Activated CD4-positive, alpha-beta T cell treated with anti-CD3 and anti-CD28 coated beads, Interleukin-2, Interleukin-6, amounts not matched to agents 100 ng/mL and 50 ng/mL, durations not matched to agents 16 hours and 8 hours (primary cell): ENCODE measurements at places on chromosomes 4 and X.

- peak; percentile 3 for DNase-seq
Observed at GRCh38 chrX:144335402-144335801, 451.5 kb downstream of the UBE2NL start.

GRCh38 chr4:47839259-47839658, 1.4 kb upstream of the CORIN start:
- peak; percentile 74 for DNase-seq

DNA sequence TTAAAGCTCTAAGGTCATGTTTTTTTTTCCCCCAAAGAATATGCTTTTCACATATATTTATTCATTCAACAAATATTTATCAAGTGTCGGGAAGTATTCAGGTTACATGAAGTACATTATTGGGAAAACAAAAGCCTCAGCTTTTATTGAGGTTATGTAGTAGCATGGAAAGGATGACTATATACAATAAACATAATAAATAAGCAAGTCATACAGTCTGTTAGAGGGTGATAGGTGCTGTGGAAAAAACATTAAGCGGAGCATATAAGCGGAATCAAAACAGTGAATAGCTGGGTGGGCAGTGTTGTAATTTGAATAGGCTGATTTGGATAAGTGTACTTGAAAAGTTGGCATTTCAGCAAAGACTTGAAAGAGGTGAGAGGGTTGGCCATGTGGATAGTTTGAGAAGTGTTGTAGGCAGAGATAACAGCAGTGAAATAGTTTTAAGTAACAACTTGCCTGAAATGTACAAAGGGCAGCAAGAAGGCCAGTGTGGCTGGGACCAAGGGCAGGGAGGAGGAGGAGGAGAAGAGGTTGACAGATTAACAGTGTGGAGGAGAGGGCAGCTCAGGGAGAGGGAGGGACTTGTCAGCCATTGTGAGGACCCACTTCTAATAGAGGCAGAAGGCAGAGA, 558.7 kb downstream of the SPRY1 start:
- DNase-seq, result no peak

DNA sequence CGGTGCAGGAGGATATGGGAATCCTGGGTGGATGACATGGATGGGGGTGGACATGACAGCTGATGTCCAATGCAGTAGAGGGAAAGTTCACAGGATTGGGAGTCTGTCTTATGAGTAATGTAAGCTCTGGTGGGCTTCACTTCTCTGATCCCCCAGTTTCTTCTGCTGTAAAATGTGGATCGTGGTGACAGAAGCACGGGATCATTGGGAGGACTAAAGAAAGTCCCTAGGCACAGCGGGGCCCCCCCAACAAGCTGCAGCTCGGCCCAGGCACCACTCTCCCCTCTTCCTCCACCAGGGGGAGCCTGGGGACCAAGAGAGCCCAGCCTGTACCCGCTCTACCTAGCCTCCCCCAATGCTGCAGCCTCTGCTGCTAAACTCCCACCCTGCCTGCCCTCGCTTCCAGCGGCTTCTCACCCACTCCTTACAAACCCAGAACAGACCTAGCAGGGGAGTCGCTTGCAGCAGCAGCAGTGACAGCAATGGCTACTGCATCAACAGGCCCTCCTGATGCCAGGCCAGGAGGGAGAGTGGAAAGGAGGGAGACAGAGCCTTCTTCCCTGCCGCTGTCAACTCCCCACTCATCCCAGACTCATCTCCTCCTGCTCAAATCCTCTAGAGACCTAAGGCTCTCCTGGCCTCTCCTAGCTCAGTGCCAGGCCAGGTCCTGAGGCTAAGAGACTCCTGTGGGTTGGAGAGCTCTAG, 36.1 kb upstream of the IQSEC2 start:
- peak; percentile 79 for DNase-seq

GRCh38 chr4:74278490-74278889, 29.8 kb upstream of the EPGN start:
- DNase-seq, result no peak

DNA sequence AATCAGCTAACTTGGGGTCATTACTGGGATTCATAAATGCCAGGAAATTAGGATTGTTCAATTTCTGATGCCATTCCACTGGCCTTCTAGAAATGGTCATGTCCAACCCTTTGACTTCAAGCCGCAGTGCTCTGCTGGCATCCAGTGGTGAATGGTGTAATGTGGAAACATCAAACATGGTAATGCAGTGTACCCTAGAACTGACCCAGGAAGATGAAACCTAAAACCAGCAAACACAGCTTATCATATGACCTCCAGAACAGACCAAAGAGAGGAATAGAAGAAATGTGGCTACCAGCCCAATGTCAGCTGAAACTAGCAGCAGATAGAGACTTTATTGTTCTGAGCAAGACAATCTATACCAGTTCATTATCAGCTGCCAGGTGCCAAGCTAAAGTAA, 13.8 kb downstream of the CXCL13 start:
- DNase-seq, result no peak

GRCh38 chrX:4944767-4945166, 1231.3 kb upstream of the PRKX start:
- DNase-seq, result no peak
